ENCODE measurements at places on chromosomes 12 and 14.

GRCh38 chr12:69949311-69950002, 124.4 kb downstream of the MYRFL start:
- no peak for DNase-seq

- DNase-seq, result no peak
Measured at GRCh38 chr14:21015312-21015711, 9.5 kb downstream of the NDRG2 start.

GRCh38 chr12:108302403-108303311, 36.5 kb downstream of the CMKLR1 start:
- no peak for DNase-seq

- no peak for DNase-seq
Measured at GRCh38 chr12:64056741-64057140, 165.4 kb downstream of the KICS2 start.

DNA sequence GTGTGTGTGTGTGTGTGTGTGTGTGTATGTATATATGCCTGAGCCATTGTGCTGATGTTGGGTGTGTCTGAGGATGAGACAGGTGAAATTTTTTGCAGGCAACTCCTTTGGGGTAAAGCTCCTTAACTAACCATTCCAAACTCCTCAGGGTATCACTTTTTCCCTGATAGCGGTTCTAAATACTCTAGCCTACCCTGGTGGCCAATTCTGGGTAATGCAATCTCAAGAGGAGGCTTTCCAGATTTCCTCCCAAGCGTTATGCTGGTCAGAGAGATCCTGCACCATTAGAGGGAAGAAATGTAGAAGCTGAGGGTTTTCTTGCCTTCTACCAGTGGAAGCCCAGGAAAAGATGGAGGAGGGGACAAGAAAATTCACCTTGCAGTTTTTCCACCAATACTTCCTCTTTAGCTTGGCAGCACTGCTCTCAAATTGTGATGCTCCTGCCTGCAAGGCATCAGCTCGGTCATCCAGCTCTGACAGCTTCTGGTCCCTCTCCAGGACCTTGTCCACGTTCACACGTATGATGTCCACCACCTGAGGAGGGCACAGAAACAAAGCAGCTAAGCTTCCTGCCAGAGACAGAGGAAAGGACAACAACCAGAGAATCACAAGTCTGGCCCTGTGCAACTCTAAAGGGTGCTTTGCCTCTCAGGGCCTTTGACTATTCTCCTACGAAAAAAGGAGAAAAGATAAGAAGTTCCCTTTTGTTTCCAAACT, 4.9 kb downstream of the VAMP1 start:
- DNase-seq, result no peak

- no peak for DNase-seq
Measured at GRCh38 chr12:122333142-122334087, 67.1 kb upstream of the VPS33A start.

GRCh38 chr12:109721276-109721675, 7.7 kb downstream of the FAM222A start:
- DNase-seq, result no peak

DNA sequence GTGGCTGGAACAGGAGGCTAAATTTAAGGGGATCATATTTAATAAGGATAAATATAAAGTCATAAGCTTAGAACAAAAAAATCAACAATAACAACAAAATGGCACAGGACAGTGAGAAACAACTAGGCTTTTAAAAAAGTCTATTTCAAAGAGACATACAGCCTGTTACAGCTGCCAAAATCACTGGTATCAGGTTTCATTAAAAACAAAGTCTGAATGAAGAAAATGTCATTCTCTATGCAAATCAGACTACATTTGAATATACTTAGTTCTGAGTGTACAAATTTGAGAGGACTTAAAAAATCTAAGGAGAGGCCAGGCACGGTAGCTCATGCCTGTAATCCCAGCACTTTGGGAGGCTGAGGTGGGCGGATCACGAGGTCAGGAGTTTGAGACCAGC, 44.0 kb downstream of the TFCP2 start:
- no peak for DNase-seq

GRCh38 chr12:106037524-106038298, 101.0 kb downstream of the NUAK1 start:
- no peak for DNase-seq

DNA sequence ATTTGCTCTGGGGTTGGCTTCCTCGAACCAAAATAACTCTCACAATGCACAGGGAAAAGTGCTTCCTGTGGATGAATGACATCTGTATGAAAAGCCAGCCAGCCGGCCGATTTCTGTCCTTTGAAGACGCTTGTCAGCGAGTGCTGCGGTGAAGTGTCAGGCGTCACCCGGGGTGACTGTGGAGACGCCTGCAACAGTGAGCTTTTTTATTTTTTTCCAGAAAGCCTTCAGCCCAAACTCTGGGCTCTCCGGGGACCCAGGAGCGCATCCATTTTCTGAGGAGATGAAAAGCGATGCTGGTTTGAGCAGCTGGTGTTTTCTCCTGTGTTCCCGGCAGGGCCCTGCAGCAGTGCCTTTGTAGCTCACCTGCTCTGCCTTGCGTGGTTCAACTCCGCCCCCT, 147.9 kb upstream of the MYL2 start:
- DNase-seq, result no peak

- DNase-seq, result no peak
Measured at GRCh38 chr12:116018282-116018681, 259.2 kb downstream of the MED13L start.

DNA sequence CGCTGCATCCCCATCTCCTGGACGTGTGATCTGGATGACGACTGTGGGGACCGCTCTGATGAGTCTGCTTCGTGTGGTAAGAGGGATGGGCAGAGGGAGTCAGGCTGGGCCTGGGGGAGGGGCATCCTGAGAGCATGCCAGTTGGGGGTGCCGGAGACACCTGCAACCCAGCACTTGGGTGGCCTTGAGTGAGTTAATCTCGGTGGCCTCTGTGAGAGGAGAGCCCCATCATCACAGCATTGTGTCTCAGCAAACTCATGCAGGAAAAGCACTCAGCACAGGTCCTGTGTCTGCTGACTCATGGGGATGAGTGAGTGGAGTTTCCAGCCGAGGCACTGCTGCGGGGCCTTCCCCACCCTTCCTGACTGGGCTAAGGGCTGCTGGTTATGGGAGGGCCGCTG, 19.6 kb upstream of the LRP1-AS start:
- no peak for DNase-seq

- no peak for DNase-seq
Measured at GRCh38 chr12:14452865-14453264, 87.4 kb downstream of the ATF7IP start.

GRCh38 chr12:131432532-131433260, 278.2 kb upstream of the SFSWAP start:
- no peak for DNase-seq

GRCh38 chr14:68535404-68536017, 257.4 kb downstream of the ZFP36L1 start:
- no peak for DNase-seq

DNA sequence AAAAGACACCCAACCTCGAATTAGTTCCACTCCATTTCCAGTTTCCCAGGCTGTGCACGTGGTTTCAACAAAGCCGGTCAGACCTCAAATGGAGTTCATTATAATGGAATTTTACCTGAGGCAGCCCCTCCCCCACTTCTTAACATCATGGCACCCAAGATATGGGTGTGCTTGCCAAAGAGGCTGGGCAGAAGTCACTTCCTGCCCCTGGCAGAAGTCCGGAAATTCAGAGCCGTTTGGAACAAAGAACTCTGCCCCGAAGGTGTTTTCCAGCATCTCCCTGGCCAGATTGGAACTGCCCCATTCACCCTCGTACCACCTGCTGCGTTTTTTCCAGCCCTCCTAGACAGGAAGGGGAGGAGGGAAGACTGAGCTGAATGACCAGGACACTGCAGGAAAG, 8.2 kb downstream of the VDR start:
- no peak for DNase-seq
